ENCODE measurements at places on chromosomes 7 and 10.

GRCh38 chr10:84390364-84390763 is 62.0 kb downstream of the CCSER2 start:
- DNase-seq: no peak

GRCh38 chr7:30930621-30931020 is 19.0 kb downstream of the AQP1 start:
- DNase-seq: no peak

- no peak for DNase-seq
Measured at GRCh38 chr10:21260066-21260465, 265.4 kb downstream of the SKIDA1 start.

- no peak for DNase-seq
Measured at GRCh38 chr7:157538735-157539134, 201.9 kb downstream of the DNAJB6 start.

DNA sequence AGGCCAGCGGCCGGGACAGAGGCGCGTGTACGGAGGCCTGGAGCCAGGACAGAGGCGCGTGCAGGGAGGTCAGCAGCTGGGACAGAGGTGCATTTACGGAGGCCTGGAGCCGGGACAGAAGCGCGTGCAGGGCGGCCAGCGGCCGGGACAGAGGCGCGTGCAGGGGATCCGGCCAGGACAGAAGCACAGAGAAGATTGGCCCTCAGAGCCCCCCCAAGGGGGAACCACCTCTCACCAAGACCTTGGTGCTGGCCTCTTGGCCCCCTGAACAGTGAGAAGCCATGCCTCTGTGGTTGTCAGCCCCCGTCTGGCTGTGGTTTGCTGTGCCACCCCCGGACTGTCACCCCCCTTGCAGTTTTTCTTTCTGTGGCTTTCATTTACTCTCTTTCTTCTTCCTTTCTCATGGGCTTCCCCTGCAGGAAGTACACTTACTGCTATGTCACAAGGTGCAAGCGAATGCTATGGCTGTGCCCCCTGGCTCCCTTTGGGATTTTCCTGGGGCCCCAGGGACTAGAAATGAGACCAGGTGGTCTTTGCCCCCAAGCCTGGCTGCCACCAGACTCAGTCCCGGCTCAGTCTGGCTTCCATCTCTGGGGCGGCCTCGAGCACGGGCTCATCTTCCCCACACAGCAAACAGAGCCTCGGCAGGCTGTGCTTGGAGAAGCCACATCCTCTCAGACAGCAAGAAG is 41.1 kb downstream of the INSIG1 start:
- DNase-seq: peak; percentile 16

GRCh38 chr10:45500304-45500703 is 126.3 kb downstream of the ALOX5 start:
- no peak for DNase-seq

DNA sequence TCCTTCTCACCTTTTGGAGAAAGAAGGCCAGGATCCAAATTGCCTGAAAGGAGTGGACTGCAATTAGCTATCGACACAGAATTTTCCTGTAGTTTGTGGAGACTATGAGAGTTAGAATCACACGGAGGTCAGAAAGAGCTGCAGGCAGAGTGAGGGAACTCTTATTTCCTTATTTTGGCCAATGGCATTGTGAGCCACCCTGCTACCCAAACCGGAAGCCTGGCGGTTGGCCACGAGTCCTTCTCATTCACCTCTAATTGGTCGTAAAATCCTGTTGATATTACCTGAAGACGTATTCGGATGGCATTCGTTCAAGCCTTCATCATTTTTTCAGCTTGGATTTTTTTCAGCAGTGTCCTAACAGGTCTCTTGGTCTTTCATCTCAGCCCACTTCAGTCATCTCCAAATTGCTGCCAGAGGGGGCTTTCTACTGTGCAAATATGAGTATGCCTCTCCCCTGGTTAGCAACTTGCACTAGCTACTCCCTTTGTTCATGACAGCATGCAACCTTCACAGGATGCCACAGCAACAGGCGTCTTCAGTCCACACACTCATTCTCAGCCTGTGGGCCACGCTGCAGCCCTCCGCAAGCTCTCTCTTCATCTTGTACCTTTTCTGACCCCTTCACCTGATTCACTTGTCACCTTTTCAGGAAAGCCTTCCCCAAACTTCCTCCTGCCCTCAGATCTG is 66.9 kb downstream of the GATA3 start:
- no peak for DNase-seq

DNA sequence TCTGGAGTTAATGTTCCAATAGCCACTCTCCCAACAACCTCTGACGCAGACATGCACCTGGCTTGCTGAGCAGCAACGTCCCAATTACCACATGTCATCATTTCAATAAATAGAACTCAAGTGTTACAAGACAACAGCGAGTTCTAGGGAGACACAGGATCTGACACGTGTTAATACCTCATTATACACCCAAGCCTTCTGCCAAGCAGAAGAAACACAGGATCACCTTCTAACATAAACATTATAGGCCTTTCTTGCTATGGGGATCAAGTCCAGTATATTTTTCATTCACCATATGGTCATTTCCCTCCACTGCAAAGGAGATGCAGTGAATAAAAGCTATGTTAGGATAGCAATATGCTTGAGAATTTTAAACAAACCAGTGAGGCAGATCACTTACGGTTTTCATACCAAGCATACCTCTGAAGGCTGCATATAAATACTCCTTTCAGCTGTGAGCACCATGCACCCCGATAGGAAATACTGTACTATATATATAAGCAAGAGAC is 74.2 kb downstream of the JAZF1 start:
- DNase-seq: no peak

- no peak for DNase-seq
Measured at GRCh38 chr10:33749790-33750189, 415.3 kb upstream of the NRP1 start.

GRCh38 chr7:156969972-156970420 is 20.5 kb downstream of the NOM1 start:
- no peak for DNase-seq

- no peak for DNase-seq
Measured at GRCh38 chr7:83547526-83547925, 101.4 kb downstream of the SEMA3E start.

GRCh38 chr7:148436571-148436970 is 154.0 kb upstream of the C7orf33 start:
- no peak for DNase-seq

GRCh38 chr10:13851906-13852305 is 265.1 kb downstream of the PRPF18 start:
- DNase-seq: no peak

DNA sequence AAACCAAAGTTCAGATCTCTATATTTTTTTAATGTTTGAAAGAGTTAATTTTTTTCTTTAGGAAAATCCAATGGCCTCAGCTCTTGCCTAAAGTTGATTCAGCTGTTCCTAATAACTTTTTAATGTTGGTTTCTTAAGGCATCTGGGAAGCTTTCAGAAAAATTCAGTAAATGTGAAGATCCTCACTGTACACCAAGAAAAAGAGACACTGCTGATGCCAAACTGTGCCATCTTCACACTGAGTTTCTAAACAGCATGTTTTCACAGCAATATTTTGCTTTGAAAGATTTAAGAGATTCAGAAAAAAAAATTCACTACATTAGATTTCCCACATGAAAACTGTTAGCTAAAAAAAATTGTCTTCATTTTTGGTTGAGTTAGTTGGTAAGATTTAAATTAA is 249.4 kb downstream of the NEBL start:
- DNase-seq: no peak

- DNase-seq: no peak
Measured at GRCh38 chr10:133400624-133401424, 6.9 kb downstream of the MTG1 start.

DNA sequence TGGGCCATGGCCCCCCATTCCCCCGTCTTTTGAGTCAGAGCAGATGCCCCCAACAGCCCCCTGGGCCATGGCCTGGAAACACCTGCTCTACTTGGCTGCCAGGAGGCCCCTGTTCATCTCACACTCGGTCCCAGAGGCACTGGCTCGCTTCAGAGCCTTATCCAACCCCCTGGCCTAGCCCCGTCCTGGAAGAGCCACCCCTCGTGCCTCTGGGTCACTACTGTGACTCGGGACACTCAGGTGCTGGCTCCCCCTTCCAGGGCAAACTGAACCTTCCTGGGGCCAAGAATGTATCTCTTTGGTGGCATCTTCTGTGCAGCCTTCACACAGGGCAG is 7.0 kb downstream of the POLR2J start:
- DNase-seq: peak; percentile 0

- peak; percentile 19 for DNase-seq
Measured at GRCh38 chr7:27185013-27185853, at the start of gene HOXA11. TSS of gene HOXA11 (minus strand) at chr7:27185232. CDS start at chr7:27185144, 88 bp downstream.

DNA sequence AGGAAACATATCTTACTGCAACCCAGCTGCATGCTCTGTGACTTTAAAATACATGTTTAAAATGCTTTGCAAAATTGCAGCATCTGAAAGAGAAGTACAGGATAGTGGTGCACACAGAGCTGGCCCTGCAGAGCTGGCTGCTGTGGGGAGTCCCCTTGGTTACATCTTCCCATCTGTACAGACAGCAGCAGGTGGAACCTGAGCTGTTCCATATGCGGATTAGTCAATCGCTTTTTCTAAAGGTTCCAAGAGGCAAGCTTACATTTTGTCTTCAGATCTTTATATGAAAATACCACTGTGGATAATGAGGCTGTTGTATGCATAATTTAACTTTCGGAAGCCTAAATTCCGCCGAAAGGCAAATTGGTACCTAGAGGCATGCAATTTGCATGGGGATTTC is 444.1 kb downstream of the NRG3 start:
- no peak for DNase-seq

DNA sequence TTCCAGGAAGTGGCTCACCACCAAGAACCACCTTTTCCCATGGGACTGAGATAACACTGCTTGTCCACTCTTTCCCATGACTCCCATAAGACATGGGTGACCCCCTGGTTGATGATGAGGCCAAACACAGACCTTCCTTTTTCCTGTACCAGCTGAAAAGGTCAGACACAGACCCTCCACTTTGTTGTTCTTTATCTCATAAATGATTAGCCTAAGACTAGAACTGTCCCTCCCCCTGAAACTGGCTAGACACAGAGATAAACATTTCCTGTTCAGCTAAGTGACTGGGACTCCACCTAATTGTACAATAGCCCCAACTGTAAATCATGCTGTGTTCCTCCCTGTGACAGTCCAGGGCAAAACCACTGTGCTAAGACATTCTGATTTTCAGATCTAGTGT is 8.2 kb upstream of the NRG3 start:
- no peak for DNase-seq

- DNase-seq: no peak
Measured at GRCh38 chr7:41886901-41887311, 184.0 kb upstream of the INHBA start.

GRCh38 chr10:6530211-6530840 is 49.8 kb downstream of the PRKCQ start:
- DNase-seq: peak; percentile 78

DNA sequence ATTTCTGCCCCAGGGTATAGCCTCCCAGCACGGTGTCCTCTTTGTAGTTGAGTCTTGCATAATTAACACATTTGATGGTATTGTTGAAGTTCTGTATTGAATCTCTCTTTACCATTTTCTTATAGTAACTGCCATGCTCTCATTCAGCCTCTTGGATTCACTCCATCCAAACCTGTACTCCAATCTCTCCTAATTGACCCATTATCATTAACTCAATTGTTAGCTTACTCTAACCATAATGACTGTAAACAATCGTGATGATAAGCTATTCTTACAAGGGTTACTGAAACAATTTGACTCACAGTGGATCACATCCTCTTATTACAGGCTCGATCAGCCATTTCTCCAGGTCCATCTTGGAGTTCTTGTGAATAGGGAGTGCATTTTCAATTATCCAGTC is 191.9 kb upstream of the AGK start:
- no peak for DNase-seq

GRCh38 chr10:7853890-7854289 is 35.6 kb downstream of the TAF3 start:
- DNase-seq: no peak

DNA sequence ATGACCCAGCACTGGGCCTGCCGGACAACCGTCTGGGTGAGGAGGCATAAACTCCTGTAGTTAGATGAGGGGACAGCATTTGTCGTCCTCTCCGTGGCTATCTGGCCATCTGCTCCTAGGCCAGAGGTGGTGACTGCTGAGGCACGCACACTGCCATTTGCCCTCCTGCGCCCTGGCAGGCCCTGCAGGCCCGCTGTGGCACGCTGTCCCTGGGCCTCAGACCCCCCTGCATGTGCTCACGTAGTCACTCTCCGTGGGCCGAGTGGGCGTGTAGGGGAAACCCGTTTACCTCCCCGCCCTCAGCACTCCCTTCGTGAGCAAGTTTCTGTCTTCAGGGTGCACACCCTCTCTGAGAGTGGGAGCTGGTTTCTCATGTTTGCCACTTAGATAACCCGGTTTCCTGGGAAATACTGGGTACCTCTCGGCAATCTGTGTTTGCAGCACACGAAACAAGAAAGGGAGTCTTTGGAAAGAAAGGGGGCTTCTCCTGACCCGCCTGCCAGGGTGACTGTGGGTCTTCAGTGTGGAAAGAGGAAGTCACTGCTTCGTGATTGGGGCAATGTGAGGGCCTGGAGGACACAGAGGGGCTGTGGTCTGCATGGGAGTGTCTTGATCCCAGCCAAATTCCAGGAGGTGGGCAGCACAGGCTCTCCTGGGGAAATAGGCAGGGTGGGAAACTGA is 10.8 kb downstream of the ADAMTS14 start:
- peak; percentile 18 for DNase-seq

GRCh38 chr7:152180587-152180986 is 155.1 kb downstream of the GALNT11 start:
- DNase-seq: no peak

GRCh38 chr10:3220853-3221252 is 48.3 kb upstream of the PITRM1 start:
- DNase-seq: no peak

- no peak for DNase-seq
Measured at GRCh38 chr7:155360495-155361345, 63.0 kb downstream of the INSIG1 start.

- no peak for DNase-seq
Measured at GRCh38 chr7:27094304-27095049, 1.3 kb downstream of the HOXA1 start.

- no peak for DNase-seq
Measured at GRCh38 chr7:157828881-157829280, 492.1 kb downstream of the DNAJB6 start.

- no peak for DNase-seq
Measured at GRCh38 chr7:42628054-42628453, 283.8 kb downstream of the C7orf25 start.

GRCh38 chr10:12412666-12413368 is 63.5 kb downstream of the CAMK1D start:
- DNase-seq: peak; percentile 74

- peak; percentile 19 for DNase-seq
Measured at GRCh38 chr7:16739863-16740622, 13.5 kb upstream of the TSPAN13 start.

DNA sequence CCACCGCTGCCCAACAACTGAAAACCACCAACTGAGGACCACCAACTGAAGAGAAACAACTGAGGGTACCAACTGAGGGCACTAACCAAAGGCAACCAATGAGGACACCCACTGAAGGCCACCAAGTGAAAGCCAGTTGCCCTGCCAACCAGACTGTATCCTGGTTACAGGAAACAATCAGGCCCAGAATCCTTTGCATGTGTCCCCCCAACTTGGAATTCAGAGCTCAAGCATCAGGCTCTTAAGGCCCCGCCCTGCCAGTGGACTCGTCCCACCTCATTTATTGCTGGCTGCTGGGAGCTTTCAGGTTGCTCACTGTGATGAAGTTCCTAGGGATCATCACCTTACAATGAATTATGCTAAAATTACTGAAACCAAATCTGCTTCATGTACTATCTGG is 76.6 kb upstream of the ABI1 start:
- DNase-seq: no peak
